ENCODE measurements at places on chromosomes 3 and 15.

GRCh38 chr15:62927836-62928235 lies 114.7 kb upstream of the TPM1 start:
- DNase-seq, result no peak

- DNase-seq, result no peak
These were observed 8.9 kb downstream of the RNF7 start for GRCh38 chr3:141746962-141747361.

GRCh38 chr3:193502871-193503270 lies 51.8 kb downstream of the ATP13A4 start:
- DNase-seq, result no peak

GRCh38 chr3:55180161-55180560 lies 252.3 kb upstream of the LRTM1 start:
- DNase-seq, result no peak

- DNase-seq, result no peak
These were observed 98.2 kb upstream of the PTPRG start for GRCh38 chr3:61463191-61463590.

Data from ascending aorta (tissue), 2 donors.